ENCODE measurements at places on chromosomes 16 and 17.

DNA sequence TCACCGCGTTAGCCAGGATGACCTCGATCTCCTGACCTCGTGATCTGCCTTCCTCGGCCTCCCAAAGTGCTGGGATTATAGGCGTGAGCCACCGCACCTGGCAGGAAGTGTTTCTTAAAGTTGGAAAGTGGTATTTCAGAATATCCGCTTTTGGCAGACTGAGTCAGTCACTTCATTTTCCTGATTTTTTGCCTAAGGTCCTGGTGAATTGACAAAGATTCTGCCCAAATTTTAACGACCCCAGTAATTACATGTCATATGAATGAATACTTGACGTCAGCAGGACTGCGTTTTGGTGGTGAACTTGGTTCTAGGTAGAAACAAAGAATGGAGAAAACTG lies 4.5 kb upstream of the BRCA1 start:
- no peak for DNase-seq

- DNase-seq = no peak
These were observed 31.0 kb downstream of the CTCF start for GRCh38 chr16:67593288-67593687.

DNA sequence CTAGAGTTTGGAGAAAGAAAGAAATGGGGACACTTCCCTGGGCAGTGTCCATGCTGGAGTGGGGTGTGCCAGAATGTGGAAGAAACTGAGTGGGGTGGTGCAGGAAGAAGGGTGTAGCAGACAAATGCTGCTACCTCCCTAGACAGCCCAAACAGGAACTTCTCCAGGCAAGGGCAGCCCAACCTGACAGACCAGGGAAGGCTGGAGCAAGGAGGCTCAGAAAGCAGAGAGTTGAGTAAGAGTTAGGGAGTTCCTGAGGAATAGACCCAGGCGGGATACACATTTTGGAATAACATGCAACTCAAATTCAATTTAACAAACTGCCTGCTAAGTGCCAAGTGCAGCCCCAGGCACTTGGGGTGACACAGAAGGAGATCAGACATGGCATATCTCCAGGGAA lies 1.0 kb upstream of the MYO18A start:
- no peak for DNase-seq

GRCh38 chr17:8212312-8213180 lies 2.2 kb upstream of the AURKB start:
- no peak for DNase-seq

DNA sequence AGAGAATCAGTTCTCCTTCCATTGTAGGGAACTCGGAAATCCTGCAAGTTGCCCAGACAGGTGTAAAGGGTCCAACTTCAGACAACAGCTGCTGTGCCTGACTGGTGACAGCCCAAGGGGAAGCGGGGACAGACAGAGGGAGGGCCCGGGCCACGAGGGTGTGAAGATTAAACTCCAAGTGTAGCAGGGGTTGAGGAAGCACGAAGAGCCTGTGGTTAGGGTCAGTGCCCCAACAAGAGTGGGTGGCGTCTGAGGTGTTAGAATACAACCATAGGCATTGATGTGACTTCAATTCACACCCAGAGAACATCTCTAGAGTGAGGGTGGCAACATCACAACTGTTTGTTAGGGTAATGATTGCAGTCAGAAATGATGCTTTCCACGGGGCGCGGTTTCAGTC lies 39.1 kb downstream of the ASPA start:
- no peak for DNase-seq

GRCh38 chr17:76672892-76673291 lies 29.3 kb upstream of the ST6GALNAC1 start:
- DNase-seq = no peak

- no peak for DNase-seq
These were observed 15.9 kb downstream of the EMC8 start for GRCh38 chr16:85783441-85783840.

DNA sequence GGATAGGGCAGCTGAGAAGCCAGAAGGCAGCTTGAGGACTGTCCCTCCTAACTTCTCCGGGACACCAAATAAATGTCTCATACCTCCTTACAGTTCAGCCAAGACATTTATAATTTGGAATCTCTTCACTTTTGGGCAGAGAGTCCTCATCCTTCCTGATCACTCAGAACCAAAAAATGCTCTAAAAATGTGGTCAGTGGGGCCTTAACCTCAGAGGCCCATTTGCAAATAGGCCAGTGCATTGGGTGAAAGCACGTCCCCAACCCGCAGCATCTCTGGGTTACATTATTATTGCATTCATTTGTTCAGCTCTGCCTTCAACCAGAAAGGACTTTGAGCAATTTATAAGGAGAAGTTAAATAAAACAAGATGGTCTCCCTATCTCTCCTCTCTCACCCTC lies 112.4 kb upstream of the IRX3 start:
- DNase-seq = no peak

GRCh38 chr16:71537643-71538042 lies 11.4 kb downstream of the CHST4 start:
- DNase-seq = no peak

- no peak for DNase-seq
These were observed 6.2 kb downstream of the SHBG start for GRCh38 chr17:7636163-7636562.

- DNase-seq = no peak
These were observed 115.3 kb downstream of the SLC39A11 start for GRCh38 chr17:72976971-72977770.

DNA sequence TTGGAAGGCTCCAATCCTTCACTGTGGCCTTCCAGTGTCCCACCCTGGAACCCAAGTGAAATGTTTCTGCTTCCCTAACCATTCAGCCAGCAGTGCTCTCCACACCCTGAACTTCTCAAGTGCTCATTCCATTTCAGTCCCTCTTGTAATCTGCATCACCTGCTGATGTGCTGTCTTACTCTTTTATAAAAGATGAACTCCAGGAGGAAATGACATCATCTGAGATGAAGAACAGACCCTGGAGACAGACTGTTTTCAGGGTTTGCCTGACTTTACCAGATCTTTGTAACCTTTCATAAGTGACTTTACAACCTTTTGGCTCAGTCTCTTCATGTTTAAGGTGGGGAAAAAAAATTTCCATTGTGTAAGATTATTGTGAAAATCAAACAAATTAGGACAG lies 61.3 kb downstream of the CNTNAP4 start:
- DNase-seq = no peak

DNA sequence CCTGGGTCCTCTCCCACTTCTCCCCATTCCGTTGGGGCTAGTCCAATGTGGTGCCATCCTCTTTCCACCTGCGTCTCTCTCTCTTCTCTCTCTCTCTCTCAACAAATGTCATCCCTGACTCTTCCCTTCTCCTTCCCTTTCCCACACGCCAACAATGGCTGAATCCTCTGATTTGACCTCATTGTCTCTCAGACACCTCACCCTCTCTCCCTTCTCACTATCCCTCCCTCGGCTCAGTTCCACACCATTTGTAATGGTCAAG lies 628 bp upstream of the ZNF18 start:
- no peak for DNase-seq

- no peak for DNase-seq
These were observed 229.6 kb downstream of the MRTFB start for GRCh38 chr16:14300705-14301168.

DNA sequence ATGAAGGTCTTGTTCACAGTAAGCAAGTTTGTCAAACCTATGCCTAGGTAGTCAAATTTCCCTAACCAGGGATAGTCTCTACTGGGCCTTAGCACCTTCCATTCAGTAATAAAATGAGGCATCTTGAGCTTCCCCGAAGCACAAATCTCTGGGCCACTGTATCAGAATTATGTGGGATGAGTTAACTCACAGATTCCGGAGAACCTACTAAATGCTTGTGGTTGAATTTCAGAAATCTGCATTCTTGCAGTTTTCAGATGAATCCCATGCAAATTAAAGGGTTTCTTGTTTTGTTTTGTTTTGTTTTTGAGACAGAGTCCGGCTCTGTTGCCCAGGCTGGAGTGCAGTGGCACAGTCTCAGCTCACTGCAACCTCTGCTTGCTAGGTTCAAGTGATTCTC lies 478.8 kb upstream of the HSBP1 start:
- no peak for DNase-seq

DNA sequence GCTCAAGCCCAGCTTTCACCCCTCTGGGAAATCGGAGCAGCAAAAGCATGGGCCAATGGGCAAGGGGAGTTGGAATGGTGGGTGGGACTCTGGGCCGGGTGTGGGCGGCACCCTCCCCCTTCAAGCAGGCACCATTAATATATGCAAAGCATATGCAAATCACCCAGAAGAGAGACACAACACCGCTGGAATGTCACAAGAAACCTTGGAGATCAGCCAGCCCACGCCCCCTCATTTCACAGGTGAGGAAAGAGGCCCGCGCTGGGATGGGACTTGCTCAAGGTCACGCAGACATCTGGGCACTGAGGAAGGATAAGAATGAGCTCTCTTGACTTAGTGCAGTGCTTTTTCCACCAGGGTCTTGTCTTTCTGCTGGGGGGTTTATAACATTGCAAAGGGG lies 4.8 kb downstream of the SRCIN1 start:
- no peak for DNase-seq

DNA sequence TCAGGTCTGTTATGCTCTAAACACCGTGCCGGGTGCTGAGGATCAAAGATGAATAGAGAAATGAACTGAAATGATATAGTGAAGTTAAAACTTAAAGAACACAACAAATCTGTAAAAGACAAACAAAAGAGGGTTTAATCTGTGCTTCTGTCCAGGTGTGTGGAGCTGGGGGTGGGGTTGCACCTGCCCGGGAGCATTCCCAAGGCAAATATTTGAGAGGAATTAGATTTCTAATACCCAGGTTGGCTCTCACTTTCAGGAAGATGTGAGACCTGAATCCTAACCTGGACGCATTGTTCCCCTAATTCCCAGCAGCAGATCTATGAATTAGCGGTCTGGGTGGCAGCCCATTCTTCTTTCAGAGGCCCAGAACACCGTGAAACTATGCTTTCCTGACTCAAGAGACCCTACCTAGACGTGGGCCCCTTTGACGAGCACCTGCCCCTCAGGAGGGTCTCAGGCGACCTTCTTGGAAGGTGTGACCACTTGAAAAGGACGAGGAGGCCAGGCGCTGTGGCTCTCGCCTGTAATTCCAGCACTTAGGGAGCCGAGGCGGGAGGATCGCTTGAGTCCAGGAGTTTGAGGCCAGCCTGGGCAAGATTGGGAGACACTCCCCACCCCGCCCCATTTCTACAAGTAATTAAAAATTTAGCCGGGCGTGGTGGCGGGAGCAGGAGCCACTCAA lies 677 bp upstream of the RANGRF start:
- no peak for DNase-seq

DNA sequence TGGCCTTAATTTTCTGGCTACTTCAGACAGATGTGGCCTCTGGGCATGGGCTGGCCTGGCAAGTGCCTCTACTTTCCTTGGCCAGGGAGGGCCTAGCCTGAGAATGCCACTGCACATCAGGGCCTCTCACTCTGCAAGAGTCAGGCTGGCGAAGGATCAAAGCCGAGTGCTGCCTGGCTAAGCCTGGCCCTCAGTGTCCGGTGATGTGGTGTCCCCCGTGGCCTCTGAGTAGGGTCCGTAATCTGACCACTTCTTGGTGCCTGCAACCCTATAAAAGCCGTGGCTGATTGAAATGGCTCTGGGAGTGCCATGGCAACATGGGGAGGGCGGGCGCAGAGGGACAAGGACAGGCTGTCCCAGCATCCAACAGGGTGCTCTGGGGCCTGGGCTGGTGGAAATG lies 30.2 kb downstream of the TBX4 start:
- DNase-seq = no peak

GRCh38 chr16:46568472-46569230 lies 52.5 kb downstream of the SHCBP1 start:
- DNase-seq = no peak

GRCh38 chr17:48756830-48757251 lies 28.3 kb upstream of the HOXB13 start:
- no peak for DNase-seq

DNA sequence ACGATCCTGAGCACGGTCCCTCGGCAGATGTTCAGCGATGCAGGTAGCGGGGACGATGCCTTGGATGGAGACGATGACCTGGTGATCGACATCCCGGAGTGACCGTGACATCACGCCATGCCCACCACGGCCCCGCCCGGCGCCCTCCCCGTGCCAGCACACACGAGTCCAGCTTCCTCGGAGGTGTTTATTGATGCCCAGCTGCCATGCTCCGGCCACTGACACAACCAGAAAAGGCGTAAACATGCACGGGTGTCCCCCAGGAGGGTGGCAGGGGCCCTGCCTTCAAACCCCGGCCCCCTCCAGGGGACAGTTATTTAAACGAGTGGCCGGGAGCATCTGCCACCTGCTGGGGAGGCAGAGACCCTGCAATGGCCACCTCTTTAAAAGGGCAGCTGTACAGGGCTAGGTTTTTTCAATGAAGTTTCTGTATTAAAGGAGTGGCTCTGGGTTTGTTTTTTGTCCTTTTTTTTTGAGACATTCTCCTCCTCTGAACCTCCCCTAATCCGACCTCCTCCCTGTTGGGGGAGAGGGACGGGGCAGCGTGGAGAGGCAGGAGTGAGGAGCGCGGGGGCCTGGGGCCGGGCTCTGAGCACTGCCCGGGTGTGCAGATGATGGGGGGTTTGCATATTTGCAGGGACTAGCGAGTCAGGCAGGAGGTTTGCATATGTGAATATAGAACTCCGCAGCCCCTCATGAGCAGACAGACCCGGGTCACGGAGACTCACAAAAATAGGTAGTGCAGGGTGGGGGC lies 5.3 kb downstream of the DOC2A start:
- DNase-seq = no peak

- DNase-seq = no peak
These were observed 172.5 kb downstream of the RPTOR start for GRCh38 chr17:80716986-80717719.

DNA sequence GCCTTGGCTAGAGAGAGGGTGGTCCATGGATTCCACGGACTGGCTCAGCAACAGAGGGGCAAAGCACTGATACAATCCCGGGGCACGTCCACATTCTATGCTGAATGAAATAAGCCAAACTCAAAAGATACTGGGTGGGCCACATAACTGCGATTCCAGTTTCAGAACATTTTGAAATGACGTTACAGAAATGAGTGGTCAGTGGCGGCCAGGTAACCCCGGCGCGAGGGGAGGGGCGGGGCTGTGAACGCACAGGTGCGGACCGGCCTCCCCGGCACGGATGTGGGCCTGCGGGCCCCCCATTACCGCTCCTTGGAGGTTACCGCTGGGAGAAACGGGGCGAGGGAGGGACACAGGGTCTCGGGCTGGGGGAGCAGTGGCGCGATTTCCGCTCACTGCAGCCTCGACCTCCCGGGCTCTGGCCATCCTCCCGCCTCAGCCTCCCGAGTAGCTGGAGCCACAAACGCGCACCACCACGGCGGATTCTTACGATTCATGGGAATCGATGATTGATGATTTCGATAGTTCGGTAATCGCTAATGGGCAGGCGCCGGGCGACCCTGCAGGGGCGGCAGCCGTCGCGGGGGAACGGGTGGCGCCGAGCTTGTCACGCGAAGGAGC lies 559 bp downstream of the MVD start:
- DNase-seq = no peak

- no peak for DNase-seq
These were observed 295.4 kb upstream of the AXIN2 start for GRCh38 chr17:65856865-65857264.

- no peak for DNase-seq
These were observed 48.7 kb upstream of the CACNG4 start for GRCh38 chr17:66915792-66916191.

GRCh38 chr17:46984892-46985291 lies 5.8 kb upstream of the RPRML start:
- DNase-seq = no peak

Data from stimulated activated CD4-positive, alpha-beta T cell treated with anti-CD3 and anti-CD28 coated beads, Interleukin-15, amount 100 ng/mL, for 1 hour (primary cell).